ENCODE measurements at places on chromosomes 5 and 9.

- no peak for DNase-seq
These were observed 146.1 kb downstream of the GAS1 start for GRCh38 chr9:86801246-86801645.

DNA sequence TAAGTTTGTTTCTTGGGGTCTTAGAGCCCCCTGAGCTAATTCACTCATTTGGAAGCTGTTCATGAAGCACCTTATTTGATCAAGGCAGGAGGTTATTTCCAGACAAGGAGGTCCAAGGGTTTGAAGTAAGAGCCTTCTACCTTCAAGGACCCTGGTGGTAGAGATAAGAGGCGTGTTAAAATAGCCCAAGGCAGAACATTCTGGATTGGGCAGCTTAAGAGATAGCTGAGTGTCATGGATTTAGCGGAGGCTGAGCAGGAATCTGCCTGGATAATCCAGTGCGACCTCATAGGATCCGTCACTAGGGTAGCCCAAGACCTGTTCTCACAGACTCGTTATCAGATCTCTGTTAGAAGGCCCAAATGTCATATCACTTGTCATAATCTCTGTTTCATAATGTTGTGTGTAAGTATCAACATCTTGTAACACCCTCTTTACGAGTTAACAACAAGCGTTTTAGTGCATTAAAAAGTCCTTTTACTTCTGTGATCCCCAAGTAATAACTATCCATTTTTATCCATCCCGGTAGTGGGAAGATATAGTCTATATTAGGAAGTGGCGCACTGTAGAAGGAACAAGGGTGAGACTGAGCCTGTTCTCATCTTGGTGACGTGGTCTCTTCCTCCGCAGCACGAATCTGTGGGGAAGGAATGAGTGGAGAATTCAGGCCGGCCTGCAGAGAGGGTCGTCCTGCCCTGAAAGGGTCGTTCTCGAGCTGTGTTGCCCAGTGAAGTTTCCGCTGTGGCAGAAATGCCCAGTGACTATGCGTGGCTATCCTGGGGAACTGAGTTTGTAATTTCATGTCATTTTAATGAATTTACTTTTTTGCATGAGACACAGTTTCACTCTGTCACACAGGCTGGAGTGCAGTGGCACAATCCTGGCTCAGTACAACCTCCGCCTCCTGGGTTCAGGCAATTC is 28.8 kb downstream of the SLC25A25 start:
- DNase-seq = no peak

DNA sequence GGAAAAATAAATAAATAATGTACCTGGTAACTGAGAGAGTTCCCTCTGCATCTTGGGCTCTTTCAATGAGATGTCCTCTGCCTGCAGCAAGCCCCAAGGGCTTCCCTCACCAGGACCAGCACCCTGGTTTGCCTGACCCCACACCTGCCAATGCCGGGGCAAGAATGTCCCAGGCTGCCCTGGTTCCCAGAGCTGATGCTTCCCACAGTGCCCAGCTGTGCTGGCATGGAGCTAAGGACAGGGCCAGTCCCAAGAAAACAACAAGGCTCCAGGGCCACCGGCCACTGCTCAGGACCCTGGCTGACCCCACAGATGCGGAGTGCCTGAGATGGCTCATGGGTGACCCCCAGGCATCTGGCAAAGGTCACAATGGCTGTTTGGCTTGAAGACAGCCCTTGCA is 123.5 kb downstream of the KCNIP1 start:
- DNase-seq = no peak

DNA sequence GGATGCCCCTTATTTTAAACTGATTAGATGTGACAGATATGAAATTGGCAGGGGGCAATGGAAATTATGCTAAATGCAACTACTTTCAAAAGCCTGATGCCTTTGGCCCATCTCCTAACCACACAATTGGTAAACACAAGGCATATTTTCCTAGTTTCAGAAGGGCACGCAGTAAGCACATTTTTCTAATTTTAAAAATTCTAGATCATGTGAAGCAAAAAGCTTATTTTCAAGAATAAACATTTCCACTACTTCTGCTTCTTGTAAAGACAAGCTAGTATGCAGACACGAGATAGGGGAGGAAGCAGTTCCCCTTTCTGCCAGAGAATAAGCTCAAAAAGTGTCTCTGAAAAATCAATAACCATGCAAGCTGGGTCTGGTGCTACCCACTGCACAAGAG is 67.7 kb downstream of the ABCA1 start:
- no peak for DNase-seq

- DNase-seq = no peak
These were observed 83.5 kb downstream of the TMEM174 start for GRCh38 chr5:73256462-73256861.

- DNase-seq = no peak
These were observed 247.7 kb downstream of the CDH12 start for GRCh38 chr5:22605473-22605872.

GRCh38 chr5:156815988-156816599 is 34.0 kb upstream of the PPP1R2B start:
- DNase-seq = peak; percentile 16

GRCh38 chr5:109757490-109757889 is 67.8 kb downstream of the MAN2A1 start:
- DNase-seq = no peak

DNA sequence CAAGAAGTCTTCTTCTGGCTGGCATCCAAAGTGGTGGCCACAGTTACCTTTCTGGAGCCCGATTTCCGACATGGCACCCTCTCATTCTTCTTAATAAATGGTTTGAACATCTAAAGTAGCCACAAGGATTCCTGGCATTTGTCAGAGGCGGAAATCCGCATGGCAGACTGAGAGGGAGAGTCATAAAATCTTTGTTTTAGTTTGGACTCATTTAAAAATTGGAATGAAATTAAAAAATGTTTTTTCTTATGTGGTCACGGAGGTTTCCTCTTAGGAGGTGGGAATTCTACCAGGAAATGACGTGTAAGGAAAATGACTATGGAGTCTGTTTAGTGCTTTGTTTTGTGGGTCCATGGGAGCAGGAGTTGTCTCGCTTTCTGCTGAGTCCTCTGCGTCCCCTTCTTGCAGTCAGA is 133.0 kb upstream of the PTCH1 start:
- DNase-seq = no peak

DNA sequence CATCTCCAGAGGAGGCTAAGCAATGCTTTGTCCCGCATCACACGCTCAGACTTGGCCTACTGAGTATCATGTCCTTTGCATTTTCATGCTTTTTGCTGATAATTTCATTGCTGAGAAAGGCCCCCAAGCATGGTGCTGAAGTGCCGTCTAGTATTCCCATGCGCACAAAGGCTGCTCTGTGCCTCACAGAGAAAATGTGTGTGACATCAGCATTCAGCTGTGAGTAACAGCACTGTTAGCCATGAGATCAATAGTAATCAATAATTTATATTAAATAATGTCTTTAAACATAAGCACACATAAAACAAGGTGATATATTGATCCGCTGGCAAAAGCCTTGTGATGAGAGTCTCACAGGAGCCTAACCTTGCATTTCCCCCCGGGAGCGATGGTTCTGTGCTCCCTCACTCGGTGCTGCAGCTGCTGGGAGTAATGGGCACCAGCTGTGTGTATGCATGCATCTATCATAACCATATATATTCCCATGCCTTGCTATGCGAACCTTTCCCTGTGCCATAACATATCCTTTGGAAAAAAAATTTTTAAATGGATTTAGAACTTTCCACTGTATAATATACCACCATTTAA is 50.4 kb upstream of the RNF130 start:
- no peak for DNase-seq

GRCh38 chr5:172015346-172015745 is 8.9 kb upstream of the FBXW11 start:
- no peak for DNase-seq

Measured in AG09309 (cell line).